Left lung (tissue), 14 donors: ENCODE measurements at places on chromosomes 4 and X. TPM values are rescaled to one million over a fixed set of nuclear protein-coding genes. Genes with fewer than 3 reads are reported as not detected.

TMPRSS11D gene
- total RNA-seq: not detected

GPR50 gene
- not detected for total RNA-seq

DGAT2L6 gene
- total RNA-seq: not detected

CACNA1F gene
- total RNA-seq: 0.21 TPM

BEX4 gene
- total RNA-seq: 33.5 TPM

CLTRN gene
- 1.3 TPM for total RNA-seq

TMLHE gene
- total RNA-seq: 10.9 TPM

CTBP1 gene
- 167 TPM for total RNA-seq

MAGEA2B gene
- total RNA-seq: not detected

CLIC2 gene
- 66.4 TPM for total RNA-seq

PABPC4L gene
- 1.9 TPM for total RNA-seq

TRIM61 gene
- total RNA-seq: 3.1 TPM

RASGEF1B gene
- total RNA-seq: 24.8 TPM

ATP5ME gene
- total RNA-seq: 171 TPM

MAGEB5 gene
- total RNA-seq: not detected

ATP2B3 gene
- not detected for total RNA-seq

TMPRSS11B gene
- not detected for total RNA-seq

GRID2 gene
- 0.16 TPM for total RNA-seq

CASK gene
- 70.7 TPM for total RNA-seq

MND1 gene
- total RNA-seq: 2.3 TPM

SERPINA7 gene
- not detected for total RNA-seq

TECRL gene
- 0.65 TPM for total RNA-seq

UGT2B10 gene
- not detected for total RNA-seq

EDNRA gene
- total RNA-seq: 26.6 TPM

KLHL13 gene
- 2.7 TPM for total RNA-seq

LARP7 gene
- total RNA-seq: 27.7 TPM
